ENCODE measurements at places on chromosomes 4 and X. TPM values are rescaled to one million over a fixed set of nuclear protein-coding genes. Genes with fewer than 3 reads are reported as not detected.
A peak's percentile ranks its signal among the peaks of the same experiment; 100 is the strongest.

GPR173 gene
- total RNA-seq, result 3.2 TPM

IRF2 gene
- 22.4 TPM for total RNA-seq

ABCG2 gene
- total RNA-seq, result 4.4 TPM

FAM13A gene
- 6.6 TPM for total RNA-seq

NDNF gene
- 5.1 TPM for total RNA-seq

DUX4 gene
- not detected for total RNA-seq

IQCM gene
- total RNA-seq, result not detected

AR gene
- 12.7 TPM for total RNA-seq

GABRE gene
- 54.0 TPM for total RNA-seq

DRD5 gene
- not detected for total RNA-seq

TMPRSS11B gene
- not detected for total RNA-seq

WDR19 gene
- 9.4 TPM for total RNA-seq

PTPN13 gene
- total RNA-seq, result 3.4 TPM

APELA gene
- not detected for total RNA-seq

- no peak for DNase-seq
Measured at GRCh38 chrX:126027229-126027628, 138.9 kb downstream of the DCAF12L2 start.

- DNase-seq, result no peak
Measured at GRCh38 chr4:128525387-128525786, 237.8 kb upstream of the PGRMC2 start.

DNA sequence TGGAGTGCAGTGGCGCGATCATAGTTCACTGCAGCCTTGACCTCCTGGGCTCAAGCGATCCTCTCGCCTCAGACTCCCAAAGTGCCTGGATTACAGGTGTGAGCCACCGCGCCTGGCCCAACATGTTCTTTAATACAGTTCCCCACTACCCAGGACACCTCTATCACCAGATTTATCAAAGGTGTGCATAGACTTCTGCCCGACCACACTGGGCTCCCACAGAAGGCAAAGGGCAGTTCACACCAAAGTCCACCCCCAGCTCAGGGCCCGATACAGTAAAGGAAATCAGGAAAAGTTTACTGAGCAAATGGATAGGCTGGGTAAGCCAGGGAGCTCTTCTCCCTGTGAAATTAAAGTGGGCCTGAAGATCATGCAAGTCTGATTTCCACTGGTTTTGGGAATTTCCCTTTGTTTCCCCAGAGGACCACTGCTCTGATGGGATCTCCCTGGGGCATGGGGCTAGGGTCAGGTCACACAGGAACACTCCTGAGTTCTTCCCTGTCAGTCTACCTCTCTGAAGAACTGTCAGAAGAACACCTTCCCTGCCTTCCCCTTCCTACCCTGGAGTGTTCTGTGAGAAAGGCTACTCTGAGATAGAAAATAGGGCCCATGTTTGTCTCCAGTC lies 17.7 kb upstream of the PIM2 start:
- no peak for DNase-seq

- no peak for DNase-seq
Measured at GRCh38 chr4:86368433-86368832, 8.6 kb upstream of the MAPK10 start.

DNA sequence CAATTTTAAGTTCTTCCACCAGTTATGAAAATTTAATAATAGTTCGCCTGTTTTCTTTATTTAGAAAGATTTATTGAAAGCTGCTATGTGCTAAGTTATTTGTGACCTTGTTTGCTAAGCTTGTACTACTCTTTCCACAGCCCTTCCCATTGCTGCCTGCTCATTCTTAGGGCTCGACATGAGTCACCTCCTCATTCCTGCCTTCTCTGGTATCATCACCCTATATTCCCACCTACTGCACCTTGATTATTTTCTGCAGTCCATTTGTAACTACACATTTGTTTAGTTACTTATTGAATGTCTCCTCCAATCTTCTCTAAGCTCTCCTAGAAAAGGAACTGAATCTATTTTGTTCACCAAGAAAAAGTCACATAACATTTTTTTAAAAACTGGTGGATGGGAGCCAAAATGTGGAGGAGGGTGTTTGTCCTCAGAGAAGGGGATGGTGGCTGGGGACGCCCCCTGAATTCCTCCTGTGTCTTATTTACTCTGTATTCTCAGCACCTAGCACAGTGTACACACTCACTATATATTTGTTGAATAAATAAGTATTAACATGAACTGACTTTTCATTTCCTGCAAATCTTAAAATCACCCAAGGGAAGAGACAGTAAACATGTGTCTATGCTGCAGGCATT lies 3.7 kb upstream of the RAB9A start:
- no peak for DNase-seq

GRCh38 chr4:24630937-24631336 lies 46.6 kb upstream of the DHX15 start:
- DNase-seq, result no peak

GRCh38 chrX:150886381-150886780 lies 12.1 kb downstream of the CD99L2 start:
- no peak for DNase-seq

GRCh38 chr4:8756816-8757215 lies 114.8 kb downstream of the HMX1 start:
- DNase-seq, result peak; percentile 36

DNA sequence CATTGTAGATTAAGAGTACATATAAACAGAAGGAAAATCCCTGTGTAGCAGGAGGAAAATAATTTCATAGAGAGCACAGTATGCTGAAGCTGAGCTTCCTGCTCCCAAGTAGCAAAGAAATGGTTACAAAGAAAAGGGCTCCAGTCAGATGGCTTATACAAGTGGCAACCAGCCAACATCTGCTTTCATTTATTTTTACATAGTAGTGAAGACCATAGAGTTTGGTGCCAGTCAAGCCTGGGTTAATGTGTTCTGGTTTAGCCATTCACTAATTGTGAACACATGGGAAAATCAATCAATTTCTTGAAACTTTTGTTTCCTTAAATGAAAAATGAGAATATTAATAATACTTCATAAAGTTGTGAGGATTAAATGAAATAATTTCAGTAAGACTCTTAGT lies 111.3 kb upstream of the ELOVL6 start:
- DNase-seq, result no peak

DNA sequence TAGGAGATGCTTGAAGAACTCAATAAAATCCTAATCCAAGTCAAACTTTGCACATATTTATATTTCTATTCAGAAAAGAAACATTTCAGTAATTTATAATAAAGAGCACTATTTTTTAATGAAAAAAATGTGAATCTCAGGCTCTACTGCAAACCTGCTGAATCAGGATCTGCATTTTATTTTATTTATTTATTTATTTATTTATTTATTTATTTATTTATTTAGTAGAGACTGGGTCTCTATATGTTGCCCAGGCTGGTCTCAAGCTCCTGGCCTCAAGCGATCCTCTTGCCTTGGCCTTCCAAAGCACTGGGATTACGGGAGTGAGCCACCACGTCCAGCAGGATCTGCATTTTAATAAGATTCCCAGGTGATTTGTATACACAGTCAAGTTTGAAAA lies 16.0 kb downstream of the SUPT20HL1 start:
- DNase-seq, result no peak

- no peak for DNase-seq
Measured at GRCh38 chr4:113955948-113956347, 23.5 kb downstream of the ARSJ start.

GRCh38 chr4:86565651-86566050 lies 28.5 kb upstream of the PTPN13 start:
- DNase-seq, result no peak

DNA sequence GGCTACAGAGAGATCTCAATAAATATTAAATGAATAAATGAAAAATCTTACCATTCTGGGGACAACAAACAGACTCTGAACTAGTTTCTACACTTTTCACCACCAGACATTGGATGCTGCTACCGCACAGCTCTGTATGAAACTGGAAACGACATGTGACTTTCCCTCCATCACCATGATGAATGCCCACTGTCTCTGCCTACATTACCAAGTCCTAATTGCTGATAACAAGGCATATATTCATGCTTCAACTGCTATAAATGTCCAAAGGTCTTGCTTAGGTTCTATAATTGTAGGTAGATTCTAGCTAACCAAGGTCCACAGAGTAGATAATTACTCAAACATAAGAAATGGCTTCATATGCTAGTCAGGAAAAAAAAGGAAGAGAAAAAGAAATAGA lies 399.4 kb upstream of the ADGRL3 start:
- DNase-seq, result no peak

GRCh38 chr4:123068081-123068480 lies 145.7 kb upstream of the NUDT6 start:
- no peak for DNase-seq

GRCh38 chr4:118279328-118279727 lies 73.5 kb downstream of the PRSS12 start:
- DNase-seq, result no peak

DNA sequence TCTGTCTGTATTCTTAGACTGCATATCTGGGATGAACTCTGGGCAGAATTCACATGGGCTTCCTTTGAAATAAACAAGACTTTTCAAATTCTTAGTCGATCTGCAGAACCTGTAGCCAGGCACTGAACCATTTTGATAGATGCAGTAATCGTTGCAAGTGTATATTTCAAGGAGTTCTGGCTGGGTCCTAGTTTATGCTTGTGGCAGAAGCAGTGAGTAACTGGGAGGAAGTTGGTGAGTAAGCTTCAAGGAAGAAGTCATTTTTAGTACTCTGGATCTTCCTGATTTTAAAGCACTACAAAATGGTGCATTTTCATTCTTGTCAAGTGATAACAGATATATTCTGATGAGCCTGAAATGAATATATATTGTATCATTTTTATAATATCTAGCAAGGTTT lies 9.5 kb downstream of the HPRT1 start:
- no peak for DNase-seq

DNA sequence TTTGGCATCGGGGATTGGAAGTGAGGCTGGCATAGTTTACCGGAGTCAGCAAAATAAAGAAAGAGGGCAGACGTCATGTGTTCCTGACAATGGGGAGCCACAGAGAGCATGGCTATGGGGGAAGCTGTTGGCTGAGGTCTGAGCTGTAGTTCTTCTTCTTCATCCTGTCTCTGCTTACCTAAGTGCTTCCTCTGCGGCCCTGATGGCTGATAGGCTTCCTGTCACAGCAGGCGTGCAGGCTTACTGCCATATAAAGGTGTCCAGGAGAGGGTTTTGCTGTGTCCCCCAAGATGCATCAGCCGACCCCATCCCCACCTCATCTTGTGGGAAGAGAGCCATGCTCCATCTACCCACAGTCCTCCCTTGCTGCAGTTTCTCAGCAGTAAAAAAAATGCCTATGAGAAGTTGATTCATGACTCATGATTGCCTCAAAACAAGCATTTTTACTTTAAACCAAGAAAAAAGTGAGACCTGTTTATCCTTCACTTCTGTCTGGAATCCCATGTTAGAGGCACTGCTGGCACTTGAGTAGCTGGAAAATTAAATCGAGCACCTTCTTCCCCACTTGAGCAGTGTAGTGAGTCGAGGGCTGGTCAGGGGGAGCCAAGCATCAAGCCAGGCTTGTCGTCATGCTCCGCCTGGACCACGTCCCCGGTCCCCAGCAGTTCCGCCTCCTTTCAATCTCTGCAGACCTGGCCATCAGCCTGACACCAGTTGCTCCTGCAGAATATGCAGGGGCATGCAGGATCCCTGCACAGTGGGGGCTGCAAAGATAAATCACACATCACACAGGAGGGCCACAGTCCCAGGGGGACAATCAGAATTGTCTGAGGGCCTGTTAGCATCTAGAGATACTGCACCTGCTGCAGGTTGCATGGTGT lies 237.8 kb downstream of the EVC2 start:
- no peak for DNase-seq

DNA sequence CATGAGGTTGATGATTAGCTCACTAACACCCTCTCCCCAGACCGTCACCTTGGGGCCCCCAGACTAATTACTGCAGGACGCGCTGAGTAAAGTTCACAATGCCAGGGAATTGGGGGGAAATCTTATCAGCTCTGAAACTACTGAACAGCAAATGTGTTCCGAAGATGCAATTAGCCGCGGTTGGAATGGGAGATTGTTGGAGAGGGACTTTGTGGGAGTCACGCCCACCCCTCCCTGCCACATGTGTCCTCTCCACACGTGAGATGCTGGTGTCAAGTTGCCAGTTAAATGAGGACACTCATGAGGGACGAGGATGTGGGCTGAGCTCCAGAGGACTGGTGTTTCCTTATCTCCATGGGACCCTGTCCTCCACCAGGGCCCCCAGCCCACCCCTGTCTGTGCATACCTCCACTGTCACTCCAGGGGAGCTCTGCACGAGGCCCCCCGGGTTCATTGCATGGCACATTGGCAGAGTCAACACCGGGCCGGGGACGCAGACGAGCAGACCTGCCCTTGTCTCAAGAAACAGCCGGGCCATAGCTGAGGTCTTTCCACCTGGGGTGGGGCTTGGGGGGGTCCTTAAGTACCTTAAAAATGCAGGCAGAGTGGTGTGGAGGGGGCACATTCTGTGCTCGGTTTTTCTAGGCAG lies 175.4 kb upstream of the PSAPL1 start:
- no peak for DNase-seq

GRCh38 chr4:42101446-42101975 lies 50.9 kb downstream of the BEND4 start:
- DNase-seq, result no peak

GRCh38 chr4:178809921-178810320 lies 1367.7 kb upstream of the AGA start:
- no peak for DNase-seq

DNA sequence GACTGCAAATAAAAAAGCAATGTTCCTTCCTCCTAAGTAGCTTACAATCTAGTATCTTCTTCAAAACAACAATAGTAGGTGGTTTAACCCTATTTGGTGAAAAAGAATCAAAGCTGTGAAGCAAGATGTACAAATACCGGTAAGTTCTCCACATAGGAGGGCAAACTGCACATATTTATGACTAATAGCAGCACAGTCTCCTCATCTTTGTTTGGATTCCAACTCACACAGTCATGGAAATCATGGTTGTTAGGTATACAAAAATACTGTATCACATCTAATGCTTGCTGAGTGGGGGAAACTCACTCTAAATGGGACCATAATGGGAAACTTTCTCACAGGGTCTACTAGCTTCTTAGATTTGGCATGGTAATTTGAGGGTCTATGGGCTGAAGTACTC lies 597.2 kb downstream of the INPP4B start:
- no peak for DNase-seq

DNA sequence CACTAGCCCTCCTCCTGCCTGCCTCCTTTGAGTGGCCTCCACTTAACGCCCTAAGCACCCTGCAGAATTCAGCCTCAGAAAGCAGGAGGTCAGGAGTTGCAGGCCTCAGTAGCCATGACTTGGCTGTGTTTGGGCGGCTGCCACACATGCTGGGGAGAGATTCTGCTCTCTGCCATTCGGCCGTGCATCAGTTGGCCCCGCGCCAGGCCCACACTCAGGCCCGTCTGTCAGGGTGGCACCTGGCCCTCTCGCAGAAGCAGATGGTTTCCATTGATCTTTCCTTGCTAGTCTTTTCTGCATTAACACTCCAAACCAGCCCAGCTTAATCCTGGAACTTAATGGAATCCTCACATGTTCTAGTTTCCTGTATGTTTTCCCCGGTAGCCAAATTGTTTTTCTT lies 30.7 kb upstream of the ATP6AP2 start:
- no peak for DNase-seq

GRCh38 chr4:36363024-36363423 lies 81.6 kb downstream of the DTHD1 start:
- DNase-seq, result no peak

- DNase-seq, result no peak
Measured at GRCh38 chrX:108732630-108733321, 3.6 kb downstream of the IRS4 start.
